ENCODE measurements at places on chromosomes 5 and 9. TPM values are rescaled to one million over a fixed set of nuclear protein-coding genes. Genes with fewer than 3 reads are reported as not detected.

DNA sequence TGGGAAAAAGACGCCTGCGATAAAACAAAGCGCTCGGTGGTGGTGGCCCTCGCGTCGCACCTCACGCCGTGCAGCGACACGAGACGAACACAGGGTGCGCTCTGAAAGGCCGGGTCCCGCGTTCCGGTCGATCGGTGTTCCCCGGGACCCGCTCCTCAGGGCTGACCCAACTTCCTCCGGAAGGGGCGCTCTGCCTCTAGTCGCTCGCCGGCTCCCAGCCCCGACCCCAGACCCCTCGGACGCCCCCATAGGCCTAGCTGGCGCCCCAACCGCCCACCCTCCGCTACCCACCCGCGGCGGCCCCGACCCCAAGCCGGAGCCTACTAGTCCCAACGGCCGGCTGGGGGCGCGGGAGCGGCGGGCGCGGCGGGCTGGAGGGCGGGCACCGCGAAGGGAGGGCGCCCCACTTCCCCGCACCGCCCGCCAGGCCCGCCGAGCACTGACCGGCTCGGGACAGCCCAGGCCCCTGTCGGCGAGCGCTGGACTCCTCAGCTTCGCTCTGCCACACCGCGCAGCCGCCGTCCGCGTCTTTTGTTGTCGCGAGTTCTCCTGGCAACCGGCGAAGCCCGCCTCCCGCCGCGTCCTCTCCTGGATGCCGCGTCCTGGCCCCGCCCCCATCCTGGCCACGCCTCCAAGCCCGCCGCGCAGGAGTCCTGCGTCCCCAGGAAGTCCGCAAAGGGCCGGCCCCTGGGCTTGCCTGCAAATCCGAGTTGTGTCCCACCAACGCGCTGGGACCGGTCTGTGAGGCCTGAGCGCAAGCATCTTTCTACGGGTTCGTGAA, at the start of gene KIF27:
Gene KIF27, minus strand, starts transcription at position 506 of the 781 bp plus-strand sequence. CDS start 5,841 bp downstream, outside the sequence.
- peak; percentile 100 for DNase-seq

PPP3R2 gene
- total RNA-seq = not detected

- DNase-seq = no peak
Observed at GRCh38 chr9:125630436-125630835, 76.6 kb downstream of the MAPKAP1 start.

DNA sequence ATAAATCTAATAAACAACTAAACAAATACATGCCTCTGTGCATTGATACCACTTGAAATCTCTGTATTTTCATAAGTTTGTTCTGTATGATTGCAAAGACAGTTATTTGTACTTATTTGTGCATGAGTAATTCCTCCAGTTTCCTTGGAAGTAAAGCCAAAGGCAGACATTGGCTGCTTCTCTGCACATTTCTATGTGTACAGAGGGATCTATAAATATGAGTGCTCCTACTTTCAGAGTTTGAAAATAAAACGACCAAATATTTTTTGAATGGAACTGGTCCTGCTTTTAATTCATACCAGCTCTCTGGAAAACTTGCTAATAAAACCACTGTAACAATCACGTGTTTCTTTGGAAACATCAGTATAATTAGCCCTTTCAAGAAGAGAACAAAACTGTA, 306.5 kb downstream of the MAN2A1 start:
- no peak for DNase-seq

GRCh38 chr9:68717552-68718443, 12.8 kb downstream of the PIP5K1B start:
- no peak for DNase-seq

IL9 gene
- total RNA-seq = not detected

- DNase-seq = no peak
Observed at GRCh38 chr9:105466898-105467455, 19.1 kb downstream of the FSD1L start.

DNA sequence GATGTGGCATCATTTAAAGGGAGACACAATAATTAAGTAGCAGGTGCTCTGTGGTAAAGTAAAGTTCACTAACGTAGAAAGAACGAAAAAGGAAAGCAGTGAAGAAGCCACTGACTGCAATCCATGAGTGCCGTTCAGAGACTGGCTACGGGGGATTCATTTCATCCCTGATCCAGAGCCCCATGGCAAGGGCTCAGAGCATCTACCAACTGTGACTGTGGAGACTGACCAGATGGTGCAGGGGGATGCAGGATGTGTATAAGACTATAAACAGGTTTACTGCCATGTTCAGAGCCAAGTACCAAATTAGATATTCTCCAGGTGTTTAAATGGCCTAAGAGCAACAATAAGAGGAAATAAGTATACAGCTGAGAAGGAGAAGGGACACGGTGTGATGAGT, 47.7 kb downstream of the MARCHF11 start:
- no peak for DNase-seq

Measured in right cardiac atrium (tissue), 5 donors.